ENCODE measurements at places on chromosomes 2 and 18. TPM values are rescaled to one million over a fixed set of nuclear protein-coding genes. Genes with fewer than 3 reads are reported as not detected.

DNA sequence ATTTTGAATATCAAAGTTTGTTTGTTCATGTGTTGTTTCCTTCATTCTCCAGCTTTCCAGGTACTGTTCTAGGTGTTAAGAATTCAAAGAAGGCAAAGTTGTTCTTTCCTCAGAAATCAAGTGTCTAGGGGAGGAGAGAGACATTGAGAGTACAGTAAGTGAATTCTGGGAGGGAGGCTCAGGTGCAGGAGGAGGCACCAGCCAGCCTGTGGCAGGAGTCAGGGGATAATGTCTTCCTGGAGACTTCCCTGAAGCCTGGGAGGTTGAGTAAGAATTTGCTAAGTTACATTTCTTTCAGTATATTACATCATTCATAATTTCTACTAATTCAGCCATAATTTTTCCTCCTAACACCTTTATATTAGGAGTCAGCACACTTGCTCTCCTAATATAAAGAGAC, 462.1 kb downstream of the TDRD15 start:
- no peak overlapping the region for H3K4me3 ChIP-seq
- H3K36me3 ChIP-seq = no peaks in the 10 kb centered on the region
- no peak for DNase-seq
- H3K4me1 ChIP-seq = no peaks in the 10 kb centered on the region

- no peak for DNase-seq
- no peak overlapping the region for H3K4me3 ChIP-seq
- H3K36me3 ChIP-seq = no peaks in the 10 kb centered on the region
- no peaks in the 10 kb centered on the region for H3K4me1 ChIP-seq
- no peaks in the 10 kb centered on the region for H3K27me3 ChIP-seq
These were observed 137.0 kb downstream of the LRP2 start for GRCh38 chr2:169225233-169225750.

- no peaks in the 10 kb centered on the region for H3K4me1 ChIP-seq
- H3K36me3 ChIP-seq = no peaks in the 10 kb centered on the region
- no peaks in the 10 kb centered on the region for H3K27me3 ChIP-seq
- no peak for DNase-seq
These were observed 11.2 kb upstream of the SCYGR5 start for GRCh38 chr2:227655454-227655853.

The DTNA gene
- 22.3 TPM for total RNA-seq

DNA sequence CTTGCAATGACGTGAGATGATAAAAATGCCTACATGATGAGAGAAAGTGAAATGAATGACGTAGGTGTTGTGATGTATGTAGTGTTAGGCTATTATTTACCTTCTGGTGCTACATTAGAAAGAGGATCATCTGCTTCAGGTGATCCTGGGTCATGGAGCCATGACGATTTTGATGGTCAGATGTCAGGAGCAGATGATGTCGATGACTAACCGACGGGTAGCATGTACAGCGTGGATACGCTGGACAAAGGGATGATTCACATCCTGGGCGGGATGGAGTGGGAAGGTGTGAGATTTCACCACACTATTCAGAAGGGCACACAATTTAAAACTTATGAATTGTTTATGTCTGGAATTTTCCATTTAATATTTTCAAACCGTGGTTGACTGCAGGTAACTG, 43.5 kb upstream of the ACVR1C start:
- no peaks in the 10 kb centered on the region for H3K27me3 ChIP-seq
- no peak for DNase-seq
- no peak overlapping the region for H3K27ac ChIP-seq
- no peaks in the 10 kb centered on the region for H3K4me1 ChIP-seq
- H3K4me3 ChIP-seq = no peak overlapping the region
- H3K36me3 ChIP-seq = no peaks in the 10 kb centered on the region

- H3K27ac ChIP-seq = no peak overlapping the region
- peaks cover 9% of the 10 kb centered on the region for H3K36me3 ChIP-seq
- H3K4me3 ChIP-seq = no peak overlapping the region
- DNase-seq = no peak
These were observed 245.6 kb downstream of the HDAC4 start for GRCh38 chr2:239154971-239155805.

The TET3 gene
- total RNA-seq = 13.1 TPM

DNA sequence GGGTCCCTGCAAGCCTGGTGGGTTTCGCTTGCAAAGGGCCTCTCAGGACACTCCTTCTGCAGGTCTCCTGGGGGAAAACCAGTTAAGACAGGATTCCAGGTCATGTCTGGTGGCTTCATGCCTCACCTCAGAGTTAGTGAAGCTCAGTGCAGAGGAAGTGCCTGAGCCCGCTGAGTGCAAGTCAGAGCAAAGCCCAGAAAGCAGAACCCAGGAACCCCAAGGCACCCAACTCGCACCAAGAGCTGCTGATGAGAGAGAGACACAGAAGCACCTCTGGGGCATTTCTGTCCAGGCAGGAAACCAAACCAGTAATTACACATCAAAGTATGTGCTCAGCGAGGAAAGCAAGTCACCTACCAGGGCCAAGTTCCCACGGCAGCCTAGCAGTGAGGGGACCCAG, 78.4 kb downstream of the ARHGEF4 start:
- DNase-seq = no peak
- H3K4me1 ChIP-seq = no peaks in the 10 kb centered on the region
- H3K4me3 ChIP-seq = no peak overlapping the region
- H3K36me3 ChIP-seq = no peaks in the 10 kb centered on the region

The RGPD3 gene
- total RNA-seq = 0.19 TPM

The NBEAL1 gene
- 39.3 TPM for total RNA-seq

The ZDBF2 gene
- 10.5 TPM for total RNA-seq

The MGAT4A gene
- total RNA-seq = 101 TPM

GRCh38 chr2:129606496-129607270, 372.8 kb upstream of the RAB6C start:
- H3K4me3 ChIP-seq = no peak overlapping the region
- no peak overlapping the region for H3K27ac ChIP-seq
- H3K27me3 ChIP-seq = no peaks in the 10 kb centered on the region
- H3K4me1 ChIP-seq = no peaks in the 10 kb centered on the region
- no peaks in the 10 kb centered on the region for H3K36me3 ChIP-seq
- DNase-seq = no peak

DNA sequence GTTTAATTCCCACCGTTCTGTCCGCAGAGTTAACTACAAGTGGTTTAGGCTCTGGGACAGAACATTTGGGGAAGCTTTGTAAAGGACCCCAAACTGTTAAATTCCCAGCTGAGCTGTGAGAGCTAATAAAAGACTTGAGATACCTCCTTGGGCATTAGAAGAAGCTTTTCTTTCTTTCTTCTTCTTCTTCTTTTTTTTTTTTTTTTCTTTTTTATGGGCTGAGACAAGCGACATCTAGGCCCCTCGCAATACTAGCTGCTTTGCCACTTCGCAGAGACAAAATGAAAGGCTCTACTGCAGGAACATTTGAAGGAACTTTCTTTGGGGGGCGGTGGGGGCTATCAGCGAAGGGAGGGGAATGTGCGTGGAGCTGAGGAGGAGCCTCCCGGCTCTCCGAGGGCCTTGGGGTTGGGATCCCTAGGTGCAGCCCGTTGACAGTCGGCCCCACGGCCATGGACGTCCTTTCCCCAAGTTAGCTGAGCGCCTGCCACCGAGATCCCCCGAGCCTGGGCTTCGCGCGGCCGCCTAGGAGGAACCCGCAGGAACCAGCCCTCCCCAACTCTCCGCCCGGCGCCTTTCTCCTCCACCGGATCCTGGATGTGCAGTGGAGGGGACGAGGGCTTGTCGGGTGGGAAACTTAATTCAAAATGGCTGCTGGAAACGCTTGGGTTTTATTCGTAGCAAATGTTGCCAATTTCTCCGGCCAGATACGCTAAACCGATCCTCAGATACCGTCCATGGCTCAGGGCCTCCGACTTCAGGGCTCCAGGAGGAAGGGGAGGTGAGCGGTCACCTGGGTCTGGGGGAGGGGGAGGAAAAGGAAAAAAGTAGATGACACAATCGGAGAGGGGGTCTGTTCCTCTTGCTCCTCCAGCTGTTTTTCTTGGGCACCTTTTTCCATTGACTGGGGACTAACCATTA, 4.2 kb downstream of the MEIS1 start:
- peak overlapping the region; percentile 35 for H3K27ac ChIP-seq
- peak; percentile 52 for DNase-seq
- H3K4me3 ChIP-seq = peak overlapping the region; percentile 93
- H3K27me3 ChIP-seq = peaks cover 9% of the 10 kb centered on the region

DNA sequence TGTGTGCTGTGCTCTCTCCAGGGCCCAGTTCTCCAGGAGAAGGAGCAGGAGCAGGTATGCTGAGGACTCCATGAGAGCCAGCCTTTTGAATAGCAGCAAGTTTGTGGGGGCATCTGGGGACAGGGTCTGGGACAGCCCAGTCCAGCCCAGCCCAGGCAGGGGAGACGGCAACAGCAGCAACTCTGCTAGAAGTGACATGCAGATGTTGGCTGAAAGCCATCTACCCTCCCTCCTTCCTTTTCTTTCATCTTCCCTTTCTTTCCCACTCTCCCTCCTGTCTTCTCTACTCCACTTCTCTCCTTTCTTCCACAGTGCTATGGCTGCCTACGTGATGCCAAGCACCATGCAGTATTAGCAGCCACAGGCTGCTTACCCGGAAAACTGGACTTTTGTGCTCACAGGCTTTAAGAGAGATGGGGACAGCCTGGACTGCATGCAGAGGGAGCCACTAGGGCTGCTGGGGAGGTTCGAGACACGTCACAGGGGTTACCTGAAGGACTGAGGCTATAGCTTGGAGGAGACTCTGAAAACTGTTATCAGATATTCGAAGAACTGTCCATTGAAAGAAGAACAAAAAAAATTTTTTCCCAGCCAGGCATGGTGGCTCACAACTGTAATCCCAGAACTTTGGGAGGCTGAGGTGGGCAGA, 23.8 kb upstream of the YWHAQ start:
- no peak overlapping the region for H3K4me3 ChIP-seq
- no peak overlapping the region for H3K27ac ChIP-seq
- DNase-seq = no peak
- no peaks in the 10 kb centered on the region for H3K36me3 ChIP-seq
- H3K4me1 ChIP-seq = no peaks in the 10 kb centered on the region
